ENCODE measurements at places on chromosomes 1 and 21. TPM values are rescaled to one million over a fixed set of nuclear protein-coding genes. Genes with fewer than 3 reads are reported as not detected.

- no peak for DNase-seq
Observed at GRCh38 chr1:152996633-152997400, 4.7 kb upstream of the SPRR3 start.

- DNase-seq = no peak
Observed at GRCh38 chr1:116338400-116338799, 34.6 kb upstream of the ATP1A1 start.

- no peak for DNase-seq
Observed at GRCh38 chr1:239742416-239743109, 349.1 kb upstream of the FMN2 start.

DNA sequence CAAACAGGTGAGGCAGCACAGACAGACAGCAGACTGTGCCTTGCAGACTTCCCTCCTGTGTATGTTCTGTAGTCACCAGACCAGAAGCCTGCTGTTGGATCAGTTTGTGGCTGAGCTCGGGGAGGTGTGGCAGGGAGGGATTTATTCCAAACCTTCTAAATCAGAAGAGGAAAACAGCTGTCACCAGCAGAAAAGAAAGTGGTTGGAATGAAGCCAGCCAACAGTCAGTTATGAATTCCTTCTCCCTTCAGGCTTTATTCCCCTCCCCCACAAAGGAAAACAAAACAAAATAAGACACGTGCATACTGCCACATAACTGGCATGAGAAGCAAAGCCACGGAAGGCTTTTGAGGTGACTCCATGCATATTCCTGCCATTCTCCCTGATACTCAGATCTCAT is 19.0 kb upstream of the PIGV start:
- DNase-seq = no peak

- no peak for DNase-seq
Observed at GRCh38 chr1:175145899-175146528, 46.6 kb downstream of the KIAA0040 start.

- no peak for DNase-seq
Observed at GRCh38 chr21:33069243-33069642, 698 bp upstream of the OLIG1 start.

GRCh38 chr1:240947438-240948224 is 335.7 kb upstream of the GREM2 start:
- DNase-seq = no peak

DNA sequence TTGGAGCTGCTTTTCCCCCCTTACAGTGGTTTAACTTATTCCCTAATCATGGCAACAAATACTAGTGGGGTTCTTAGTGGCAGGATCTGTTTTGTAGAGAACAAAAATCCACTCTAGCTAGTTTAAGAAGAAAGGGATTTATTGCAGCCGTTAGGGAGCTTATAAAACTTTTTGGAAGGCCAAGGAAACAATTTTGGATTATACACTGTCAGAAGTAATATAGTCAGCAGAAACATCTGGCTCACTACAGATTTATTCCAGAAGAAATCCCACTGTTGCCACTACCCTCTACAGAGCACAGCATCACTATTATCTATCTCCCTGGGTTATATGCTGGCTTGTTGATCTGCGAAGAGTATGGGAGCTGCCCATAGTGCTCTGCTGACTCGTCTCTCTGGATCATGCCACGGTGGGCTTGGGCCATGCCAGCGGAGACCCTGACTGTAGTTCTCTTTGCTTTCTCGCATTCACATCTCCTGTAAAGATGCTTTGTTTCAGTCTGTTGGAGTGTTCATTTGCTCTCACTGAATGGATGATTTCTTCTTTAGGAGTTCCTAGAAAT is 107.5 kb downstream of the ODF2L start:
- no peak for DNase-seq

- no peak for DNase-seq
Observed at GRCh38 chr1:228343191-228343661, 63.4 kb downstream of the TRIM11 start.

The EVA1C gene
- 8.4 TPM for total RNA-seq

The SLAMF1 gene
- 74.6 TPM for total RNA-seq

The PRKAB2 gene
- 9.5 TPM for total RNA-seq
